ENCODE measurements at places on chromosomes 13 and 19.
A peak's percentile ranks its signal among the peaks of the same experiment; 100 is the strongest.

GRCh38 chr13:42086582-42086981 is 38.1 kb downstream of the DGKH start:
- no peak for DNase-seq

GRCh38 chr13:35594096-35594495 is 117.6 kb upstream of the MAB21L1 start:
- no peak for DNase-seq

DNA sequence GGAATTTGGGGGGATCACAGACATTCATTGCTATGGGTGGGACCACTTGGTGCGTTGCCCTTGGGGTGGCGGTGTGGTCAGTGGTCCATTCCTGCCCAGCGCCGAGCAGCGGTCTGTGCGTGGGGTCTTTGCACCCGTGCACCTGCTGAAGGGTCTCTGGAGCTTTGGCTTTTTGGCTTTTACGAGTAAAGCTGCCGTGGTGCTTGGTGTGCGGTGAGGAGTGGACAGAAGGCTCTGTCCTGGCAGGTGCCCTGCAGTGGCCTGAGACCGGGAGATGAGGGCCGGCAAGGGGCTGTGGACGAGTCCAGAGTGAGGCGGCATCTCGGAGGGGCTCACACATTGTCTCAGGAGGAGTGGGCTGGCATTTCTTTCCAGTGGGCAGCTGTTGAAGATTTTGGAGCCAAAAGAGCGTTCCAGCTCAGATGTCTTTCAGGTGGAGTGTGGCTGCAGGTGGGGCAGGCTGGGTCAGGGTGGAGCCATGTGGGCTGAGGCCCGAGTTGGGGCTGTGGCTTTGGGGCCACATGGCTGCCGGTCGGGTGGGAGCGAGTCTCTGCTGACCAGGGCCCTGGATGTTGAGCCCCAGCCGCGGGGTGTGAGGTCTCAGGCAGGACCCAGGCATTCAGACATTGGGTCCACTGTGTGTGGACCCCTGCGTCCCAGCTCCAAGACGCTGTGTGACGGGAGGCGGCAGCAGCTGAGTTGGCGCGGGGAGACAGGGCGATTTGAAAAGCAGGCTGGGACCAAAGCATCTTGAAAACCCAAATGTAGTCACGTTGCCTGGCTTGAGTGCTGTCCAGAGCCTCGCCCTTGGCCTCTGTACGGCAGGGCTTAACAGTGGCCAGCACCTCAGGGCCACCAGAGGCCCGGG is 11.7 kb downstream of the GNA11 start:
- no peak for DNase-seq

- DNase-seq: no peak
Measured at GRCh38 chr13:110524541-110525257, 36.8 kb downstream of the RAB20 start.

GRCh38 chr19:1690699-1691307 is 38.4 kb upstream of the TCF3 start:
- DNase-seq: peak; percentile 17

GRCh38 chr13:109666656-109667055 is 119.7 kb downstream of the IRS2 start:
- DNase-seq: no peak

GRCh38 chr13:39417131-39417530 is 185.9 kb downstream of the LHFPL6 start:
- DNase-seq: no peak

GRCh38 chr19:11279505-11280236 is 16.3 kb upstream of the TSPAN16 start:
- no peak for DNase-seq

DNA sequence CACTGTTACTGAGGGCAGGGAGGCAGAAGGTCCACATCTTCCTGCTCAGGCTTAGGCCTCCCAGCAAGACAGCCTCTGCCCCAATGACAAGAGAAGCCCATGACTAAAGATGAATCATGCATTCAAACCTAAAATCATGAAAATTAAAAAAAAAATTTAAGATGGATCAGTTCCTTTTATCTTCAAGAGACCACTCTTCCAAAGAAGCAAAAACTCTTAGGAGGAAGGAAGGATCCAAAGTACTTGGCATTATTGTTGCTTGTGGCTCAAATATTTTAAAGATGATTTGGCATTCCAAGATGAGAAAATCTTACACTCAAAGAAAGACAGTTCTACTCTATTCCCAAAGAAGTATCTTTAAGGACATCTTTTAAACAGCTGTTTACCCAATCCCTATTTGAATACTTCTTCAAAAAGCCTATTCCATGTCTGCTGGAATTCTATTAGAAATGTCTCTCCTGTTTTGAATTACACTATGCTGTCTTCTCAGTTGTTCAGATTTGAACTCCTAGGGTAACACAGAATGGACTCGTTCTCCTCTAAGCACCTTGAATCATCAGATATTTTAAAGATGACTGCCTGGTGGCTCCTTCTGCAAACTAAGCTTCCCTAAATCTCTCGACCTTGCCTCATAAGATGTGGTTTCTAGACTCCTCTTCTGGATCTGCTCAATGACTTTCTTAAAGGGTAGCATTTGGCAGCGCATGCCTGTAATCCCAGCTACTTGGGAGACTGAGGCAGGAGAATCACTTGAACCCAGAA is 7.0 kb downstream of the SERP2 start:
- DNase-seq: no peak

DNA sequence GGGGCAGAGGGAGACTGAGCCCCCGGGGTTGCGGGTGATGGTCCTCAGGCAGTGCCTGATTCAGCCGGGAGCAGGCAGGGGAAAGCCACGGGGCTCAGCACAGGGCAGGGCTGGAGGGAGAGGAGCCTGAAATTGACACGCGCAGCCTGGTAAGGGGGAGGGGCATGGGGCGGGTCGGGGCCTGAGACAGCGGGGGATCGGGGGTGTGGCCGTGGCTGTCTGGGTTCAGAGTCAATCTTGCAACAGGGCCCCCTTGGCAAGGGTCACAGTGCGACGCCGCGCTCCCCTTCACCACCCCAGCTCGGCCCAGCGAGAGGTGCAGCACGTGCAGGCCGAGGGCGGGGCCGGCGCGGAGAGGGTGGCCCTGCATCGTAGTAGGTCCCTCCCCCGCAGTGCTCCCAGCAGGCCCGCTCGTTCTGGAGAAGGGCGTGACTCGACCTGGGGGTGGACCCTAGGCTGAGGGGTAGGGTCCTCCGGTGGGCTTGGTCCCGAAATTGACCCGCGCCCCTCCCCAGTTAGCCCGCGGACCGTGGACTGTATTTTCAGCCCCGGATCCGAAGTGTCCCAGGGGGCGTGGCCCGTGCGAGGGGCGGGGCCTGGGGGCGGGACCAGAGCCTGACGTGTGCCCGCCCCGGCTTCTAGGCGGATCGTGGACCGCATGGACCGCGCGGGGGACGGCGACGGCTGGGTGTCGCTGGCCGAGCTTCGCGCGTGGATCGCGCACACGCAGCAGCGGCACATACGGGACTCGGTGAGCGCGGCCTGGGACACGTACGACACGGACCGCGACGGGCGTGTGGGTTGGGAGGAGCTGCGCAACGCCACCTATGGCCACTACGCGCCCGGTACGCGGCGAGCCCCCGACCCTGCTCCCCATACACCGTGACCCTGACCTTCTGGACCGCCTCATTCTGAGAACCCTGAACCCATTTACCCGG is 6.0 kb downstream of the RCN3 start:
- peak; percentile 83 for DNase-seq

GRCh38 chr13:97932647-97933046 is 20.8 kb upstream of the IPO5 start:
- DNase-seq: no peak

Measured in stimulated activated CD4-positive, alpha-beta T cell treated with anti-CD3 and anti-CD28 coated beads, Interleukin-1b, Interleukin-23, amount 100 ng/mL, for 1 hour (primary cell).